Aorta (tissue), 5 donors: ENCODE measurements at places on chromosomes 16 and 17.

GRCh38 chr17:69961501-69962145, 113.4 kb upstream of the KCNJ16 start:
- peak; percentile 41 for DNase-seq

- DNase-seq = no peak
Measured at GRCh38 chr16:82807311-82807710, 180.5 kb downstream of the CDH13 start.

DNA sequence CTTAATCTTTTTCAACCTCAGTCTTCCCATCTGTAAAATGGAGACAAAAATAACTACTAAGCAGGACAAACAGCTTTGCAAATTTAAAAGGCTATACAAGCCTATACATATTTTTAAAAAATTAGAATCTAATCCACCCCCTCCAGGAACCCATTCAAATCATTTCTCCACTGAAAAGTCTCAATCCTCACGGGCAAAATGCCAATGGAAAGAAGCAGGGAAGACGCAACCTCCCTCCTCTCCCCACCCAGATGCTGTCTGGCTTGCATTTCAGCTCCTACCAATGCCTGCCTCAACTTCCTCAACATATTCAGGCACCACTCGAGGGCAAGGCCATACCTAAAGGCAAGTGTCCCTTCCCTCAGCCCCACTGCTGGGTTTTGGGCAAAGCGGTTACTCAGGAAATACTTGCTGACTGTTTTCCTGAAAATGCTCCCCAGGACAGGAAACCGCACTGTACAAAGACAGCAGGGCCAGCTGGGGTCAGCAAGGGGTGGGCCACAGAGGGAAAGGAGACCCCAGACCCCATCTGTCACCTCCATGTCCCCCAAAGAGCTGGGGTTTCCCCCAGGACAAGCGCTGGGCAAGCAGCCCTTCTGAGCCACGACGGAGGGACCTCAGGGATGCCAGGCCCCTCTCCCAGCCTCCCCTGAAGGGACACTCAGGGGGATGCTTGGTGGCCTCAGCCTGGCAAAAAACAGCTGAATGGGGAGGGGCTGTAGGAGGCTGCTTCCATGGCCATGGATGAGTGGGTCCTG, 47.7 kb upstream of the DOC2B start:
- peak; percentile 25 for DNase-seq

DNA sequence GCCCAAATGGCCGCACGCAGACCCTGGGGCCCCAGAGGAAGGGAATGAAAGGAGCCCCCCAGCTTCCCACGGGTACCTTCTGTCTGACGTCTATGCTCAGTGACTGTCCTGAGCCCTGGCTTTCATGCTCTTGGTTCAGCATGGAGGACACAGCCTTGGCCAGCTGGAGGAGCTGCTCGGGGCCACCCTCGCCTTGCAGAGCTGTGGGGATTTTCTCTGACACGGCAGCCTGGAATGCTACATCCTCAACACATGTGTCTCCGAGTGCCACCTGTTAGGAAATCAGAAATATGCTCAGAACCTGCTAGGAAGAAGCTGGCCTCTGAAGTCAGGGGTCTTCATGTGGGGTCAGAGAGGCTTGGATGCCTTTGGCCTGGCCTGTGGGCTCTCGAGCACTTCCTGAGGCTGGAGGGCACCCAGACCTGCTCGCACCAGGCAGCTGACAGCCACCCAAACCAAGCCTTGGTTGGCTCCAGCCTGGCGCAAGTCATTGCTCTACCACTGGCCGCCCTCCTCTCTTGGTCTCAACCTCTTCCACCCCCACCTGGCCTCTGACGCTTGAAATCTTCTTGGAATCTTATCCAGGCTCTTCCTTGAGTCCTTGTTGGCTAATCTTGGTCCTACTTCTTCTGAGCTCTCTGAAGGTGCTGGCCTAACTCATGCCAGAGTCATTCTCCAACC, 63.7 kb upstream of the BCO1 start:
- no peak for DNase-seq

- DNase-seq = no peak
Measured at GRCh38 chr16:88939245-88939971, 37.6 kb downstream of the CBFA2T3 start.
